ENCODE measurements at places on chromosomes 2 and 18.
A peak's percentile ranks its signal among the peaks of the same experiment; 100 is the strongest.

- no peak for DNase-seq
Measured at GRCh38 chr2:64401529-64401880, 52.5 kb upstream of the LGALSL start.

- DNase-seq = no peak
Measured at GRCh38 chr2:43419876-43420275, 176.0 kb downstream of the THADA start.

DNA sequence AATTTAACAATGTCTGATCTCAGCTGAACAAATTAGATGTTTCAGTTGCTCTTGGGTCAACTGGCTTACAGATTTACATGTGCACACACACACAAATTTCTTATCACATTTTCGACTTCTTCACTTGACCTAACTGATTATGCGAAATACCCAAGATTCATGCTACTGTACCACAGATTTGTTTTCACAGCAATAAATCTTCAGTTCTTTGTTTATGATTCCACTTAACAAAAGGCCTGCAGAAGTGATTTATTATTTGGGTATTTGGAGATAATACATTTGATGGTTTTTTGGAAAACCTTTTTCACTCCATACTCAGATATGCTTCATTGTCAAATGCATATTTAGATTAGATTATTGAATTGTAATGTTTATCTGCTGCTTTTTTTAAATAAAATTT is 129.0 kb downstream of the GALNT1 start:
- no peak for DNase-seq

GRCh38 chr2:74851191-74851566 is 17.3 kb downstream of the HK2 start:
- no peak for DNase-seq

GRCh38 chr2:110946902-110947301 is 173.8 kb upstream of the BCL2L11 start:
- DNase-seq = no peak

GRCh38 chr18:79178113-79178531 is 108.9 kb downstream of the ATP9B start:
- no peak for DNase-seq

DNA sequence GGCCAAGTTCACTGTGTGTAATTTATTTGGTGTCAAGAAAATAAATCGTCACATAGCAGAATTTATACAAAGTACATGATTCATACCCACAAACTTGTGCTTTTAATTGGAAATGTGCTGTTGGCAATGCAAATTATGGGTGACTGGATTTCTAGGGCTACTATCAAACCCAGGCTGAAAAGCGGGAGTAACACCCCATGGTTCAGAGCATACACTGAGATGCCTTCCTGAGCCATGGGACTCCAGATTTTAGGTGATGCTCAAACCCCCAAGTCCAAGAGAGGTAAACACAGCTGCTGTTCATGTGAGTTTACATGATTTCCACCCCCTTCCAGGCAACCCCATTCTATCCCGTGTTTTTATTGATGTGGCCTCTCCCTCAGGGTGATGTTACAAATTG is 565.9 kb upstream of the ID2 start:
- DNase-seq = no peak

GRCh38 chr2:205747829-205748386 is 65.6 kb downstream of the NRP2 start:
- DNase-seq = no peak

DNA sequence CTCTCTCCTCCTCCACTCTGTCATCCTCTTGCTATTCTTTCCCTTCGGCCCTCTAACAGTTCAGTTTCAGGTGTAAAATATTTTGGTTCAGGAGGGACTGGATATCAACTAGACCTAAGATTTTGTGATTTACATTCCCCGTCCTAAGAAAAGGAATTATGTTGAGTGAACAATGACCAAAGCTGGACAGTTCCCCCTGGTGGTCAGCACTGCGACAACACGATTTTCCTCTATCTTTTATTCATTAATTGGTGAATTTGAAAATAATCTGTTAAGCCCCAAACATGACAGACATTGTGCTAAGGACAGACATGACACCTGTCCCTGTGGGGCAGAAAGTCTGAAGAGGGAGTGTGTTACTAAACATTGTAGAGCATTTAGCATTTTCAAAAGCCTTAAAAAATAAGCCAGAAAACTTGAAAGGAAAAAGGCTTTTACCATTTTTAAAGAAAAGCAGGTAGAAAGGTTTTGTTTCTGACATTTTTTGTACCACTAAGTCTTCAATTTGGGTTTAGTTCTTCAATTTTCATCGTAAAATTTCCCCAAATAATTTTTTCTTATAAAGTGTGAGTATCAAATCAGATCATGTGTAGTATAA is 28.4 kb upstream of the GTF2A1L start:
- DNase-seq = peak; percentile 16

DNA sequence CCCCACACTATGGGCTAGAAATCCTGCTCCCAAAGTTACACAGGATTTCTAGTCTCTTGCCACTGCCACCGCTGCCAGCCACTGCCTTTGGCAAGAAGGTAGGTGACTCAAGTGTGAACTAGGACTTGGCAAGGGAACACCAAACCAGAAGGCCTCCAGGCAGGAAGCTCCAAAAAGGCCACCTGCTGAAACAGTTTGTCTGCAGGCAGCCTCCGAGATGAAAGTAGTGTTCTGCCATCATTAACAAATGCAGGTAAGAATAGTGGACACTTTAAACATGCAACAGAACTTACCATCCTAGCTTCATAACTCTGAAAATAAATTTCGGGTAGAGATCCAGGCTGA is 3.9 kb downstream of the ANKRD44 start:
- peak; percentile 63 for DNase-seq

- no peak for DNase-seq
Measured at GRCh38 chr2:174341995-174342685, 7.4 kb downstream of the SP9 start.

- no peak for DNase-seq
Measured at GRCh38 chr18:77647472-77647871, 397.8 kb downstream of the GALR1 start.

DNA sequence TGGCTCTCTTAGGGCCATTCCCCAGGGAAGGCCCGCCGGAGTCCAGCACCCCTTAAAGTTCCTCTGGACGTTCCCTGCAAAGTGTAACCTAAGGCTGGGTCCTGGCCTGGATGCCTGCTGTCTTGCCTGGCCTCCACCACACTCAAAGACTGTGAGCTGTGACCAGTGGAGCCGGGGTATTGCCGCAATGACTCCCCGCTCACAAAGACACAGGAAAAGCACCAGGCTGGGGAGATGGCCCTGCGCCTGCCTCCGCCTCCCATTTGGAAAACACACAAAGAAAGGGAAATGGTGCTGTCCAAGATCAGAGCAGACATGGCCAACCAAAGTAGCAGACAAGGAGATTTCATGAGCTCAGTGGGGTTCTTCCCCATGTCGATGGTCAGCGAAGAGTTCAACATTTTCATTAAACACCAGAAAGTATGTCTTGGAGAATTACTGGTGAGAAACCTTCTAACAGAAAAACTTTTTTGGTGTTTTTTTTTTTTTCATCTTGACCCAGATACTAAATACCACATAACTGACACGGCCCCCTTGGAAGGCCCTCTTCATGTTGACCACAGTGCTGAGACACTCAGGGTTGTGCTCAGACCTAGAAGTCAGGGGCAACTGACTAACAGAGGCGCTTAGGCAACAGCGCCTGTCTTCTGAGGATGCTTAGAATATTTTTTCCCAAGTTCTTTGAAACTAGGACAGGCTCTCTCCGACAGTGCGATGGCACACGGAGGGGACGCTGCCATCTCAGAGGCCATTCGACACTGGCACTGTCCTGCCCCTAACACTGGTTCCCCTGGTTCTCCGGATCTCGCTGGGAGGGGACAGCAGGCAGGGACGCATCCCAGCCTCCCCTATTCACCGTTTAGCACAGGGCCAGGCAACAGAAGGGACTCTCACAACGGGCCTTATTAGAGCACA is 226.4 kb upstream of the ID2 start:
- DNase-seq = no peak

- no peak for DNase-seq
Measured at GRCh38 chr2:138700716-138701115, 79.5 kb downstream of the NXPH2 start.

- DNase-seq = no peak
Measured at GRCh38 chr18:59488899-59489298, 129.8 kb upstream of the LMAN1 start.

DNA sequence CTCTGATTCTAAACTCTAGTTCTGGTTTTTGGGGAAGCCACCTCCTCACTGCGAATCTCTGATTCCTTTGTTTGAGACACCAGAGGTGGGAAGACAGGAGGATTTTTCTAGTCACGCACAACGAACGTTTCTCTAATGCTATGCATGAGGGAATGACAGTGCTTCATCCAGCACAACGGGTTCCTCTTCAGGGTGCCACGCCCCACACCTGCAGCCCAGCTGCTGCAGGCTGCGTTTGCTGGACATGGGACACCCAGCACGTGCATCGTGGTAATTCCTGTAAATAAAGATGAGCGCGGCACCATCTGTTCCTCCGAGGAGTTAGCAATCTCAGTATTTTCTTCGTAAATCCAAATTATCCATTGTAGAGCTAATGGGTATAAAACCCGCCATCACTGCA is 37.5 kb upstream of the TPO start:
- DNase-seq = no peak

GRCh38 chr18:63297687-63298399 is 21.7 kb downstream of the BCL2 start:
- no peak for DNase-seq

DNA sequence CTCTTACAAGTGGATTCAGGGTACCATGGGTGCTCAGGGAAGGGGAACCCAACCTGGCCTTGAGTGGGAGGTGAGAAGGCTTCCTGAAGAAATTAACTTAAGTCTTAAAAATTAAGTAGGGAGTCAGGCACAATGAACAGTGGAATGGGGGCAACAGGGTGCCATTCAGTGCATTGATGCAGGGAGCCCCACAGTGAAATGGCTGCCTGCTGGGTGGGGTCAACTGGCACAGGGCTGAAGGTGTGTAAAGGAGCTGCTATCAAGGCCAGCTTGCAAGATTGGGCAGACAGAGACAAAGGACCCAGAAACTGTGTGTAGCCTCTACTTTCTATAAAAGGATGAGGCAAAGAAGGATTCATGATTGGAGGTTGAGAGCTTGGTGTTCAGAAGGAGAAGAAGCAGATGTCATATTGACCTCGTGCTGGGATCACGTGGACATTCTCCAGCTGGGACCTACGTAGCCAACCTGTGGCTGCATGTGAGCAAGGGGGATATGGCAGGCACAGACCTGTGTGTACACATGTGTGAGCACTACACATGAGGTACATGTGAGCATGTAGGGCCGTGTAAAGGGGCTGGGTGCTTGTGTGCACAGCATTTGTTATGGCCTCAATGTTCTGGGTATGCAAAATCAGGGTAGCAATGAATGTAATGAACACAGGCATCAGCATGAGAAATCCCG is 209.5 kb upstream of the HAAO start:
- no peak for DNase-seq

- no peak for DNase-seq
Measured at GRCh38 chr18:23188068-23188760, 52.9 kb downstream of the CABLES1 start.

- no peak for DNase-seq
Measured at GRCh38 chr2:231321556-231322334, 73.8 kb upstream of the B3GNT7 start.

DNA sequence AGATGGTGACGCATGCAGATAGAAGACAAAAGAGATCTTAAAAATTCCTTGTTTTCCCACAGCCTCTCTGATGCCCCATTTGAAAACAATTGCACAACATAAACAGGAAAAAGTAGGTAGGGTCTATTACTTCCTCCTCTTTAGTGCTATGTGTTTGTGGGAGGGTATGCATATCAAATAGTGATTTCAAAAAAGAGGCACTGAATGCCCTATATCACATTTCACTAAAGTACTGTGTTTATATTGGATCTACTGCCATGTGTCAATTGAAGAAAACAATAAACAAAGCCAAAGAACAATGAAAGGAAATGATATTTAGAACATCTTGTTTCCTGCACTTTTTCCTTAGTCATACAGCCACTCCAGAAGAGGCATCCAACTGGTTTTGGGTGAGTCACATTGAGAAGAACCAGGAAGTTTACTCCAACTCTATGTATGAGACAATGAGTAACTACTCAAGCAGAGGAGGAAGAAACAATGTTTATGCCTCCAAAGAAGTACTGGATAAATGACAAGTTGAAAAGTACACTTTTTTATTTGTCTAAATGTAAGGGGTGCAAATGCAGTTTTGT is 583.6 kb downstream of the FBXO15 start:
- no peak for DNase-seq

DNA sequence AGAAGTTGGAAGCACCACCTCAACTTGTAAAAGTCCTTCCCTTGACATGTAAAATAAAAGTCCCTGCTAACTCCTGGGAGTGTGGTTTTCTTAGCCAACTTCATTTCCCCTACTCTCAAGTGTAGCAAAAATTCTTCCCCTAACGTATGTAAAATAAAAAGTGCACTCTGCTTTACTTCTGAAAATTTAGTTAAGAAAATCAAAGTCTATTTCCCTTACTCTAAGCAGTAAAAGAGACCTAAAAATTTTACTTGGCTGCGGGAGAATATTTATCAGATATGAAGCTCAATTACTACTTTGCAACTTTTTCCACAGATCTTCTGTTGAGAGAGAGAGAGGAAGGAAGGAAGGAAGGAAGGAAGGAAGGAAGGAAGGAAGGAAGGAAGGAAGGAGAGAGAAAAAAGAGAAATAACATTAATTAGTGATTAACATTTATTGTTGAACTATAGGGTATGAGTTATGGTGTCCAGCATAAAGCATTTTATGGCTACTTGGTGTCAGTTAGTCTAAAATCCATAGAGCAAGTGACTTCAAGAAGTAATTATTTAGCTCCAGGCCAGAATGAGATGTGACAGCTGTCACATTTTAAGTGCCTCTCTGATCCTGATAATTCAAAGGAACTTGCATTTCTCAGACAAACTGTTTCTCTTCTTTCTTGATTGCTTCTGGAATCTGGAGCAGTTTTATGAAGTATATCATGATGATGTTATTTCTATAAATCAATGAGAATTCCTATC is 210.3 kb downstream of the TMX3 start:
- no peak for DNase-seq

- DNase-seq = no peak
Measured at GRCh38 chr2:207469943-207470729, 59.6 kb upstream of the CREB1 start.

GRCh38 chr2:170189757-170190156 is 11.8 kb downstream of the MYO3B start:
- DNase-seq = no peak

GRCh38 chr2:42928161-42928691 is 135.8 kb upstream of the HAAO start:
- DNase-seq = no peak

DNA sequence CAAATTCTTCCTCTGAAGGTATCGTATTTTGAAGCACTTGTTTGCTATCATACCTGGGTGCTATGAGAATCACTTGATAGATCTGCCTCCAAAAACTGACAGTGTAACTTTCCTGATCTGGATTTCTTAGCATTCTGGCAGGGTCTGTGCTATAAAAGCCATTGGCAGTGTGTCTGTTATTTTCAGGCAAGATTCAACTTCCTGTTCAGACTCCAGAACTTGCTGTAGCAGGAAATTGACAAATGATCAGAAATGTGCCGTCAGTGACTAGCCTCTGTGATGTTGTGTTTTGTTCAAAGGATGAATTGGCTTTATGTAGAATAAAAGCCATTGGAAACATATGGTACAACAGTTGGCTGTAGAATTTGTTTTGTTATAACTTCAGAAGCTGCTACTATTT is 273.3 kb downstream of the PTPRM start:
- DNase-seq = no peak
